ENCODE measurements at places on chromosomes 12 and 14.

- no peak for DNase-seq
Measured at GRCh38 chr14:74785056-74785613, 22.0 kb downstream of the YLPM1 start.

GRCh38 chr12:101619026-101619786 is 24.4 kb downstream of the MYBPC1 start:
- DNase-seq, result no peak

GRCh38 chr14:91889477-91890211 is 22.3 kb upstream of the TC2N start:
- DNase-seq, result no peak

- DNase-seq, result no peak
Measured at GRCh38 chr14:101969481-101969880, 5.1 kb downstream of the DYNC1H1 start.

DNA sequence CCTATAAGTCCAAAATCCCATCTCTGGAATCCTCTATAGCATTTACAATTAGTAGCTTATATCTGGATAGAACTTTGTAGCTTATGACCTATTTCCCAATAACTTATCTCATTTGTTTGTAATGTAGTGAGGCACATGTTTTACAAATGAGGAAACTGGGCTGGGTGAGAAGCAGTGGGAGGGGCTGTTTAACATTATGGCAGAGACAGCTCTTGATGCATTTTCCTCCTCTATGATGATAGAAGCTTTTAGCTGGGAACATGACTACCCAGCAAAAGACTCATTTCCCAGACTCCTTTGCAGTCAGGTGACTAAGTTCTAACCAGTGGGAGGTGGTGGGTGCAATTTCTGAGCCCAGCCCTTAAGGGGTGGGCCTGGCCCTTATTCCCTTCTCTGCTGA is 179.7 kb downstream of the TTC8 start:
- no peak for DNase-seq

GRCh38 chr12:5188472-5188871 is 144.8 kb downstream of the KCNA5 start:
- DNase-seq, result no peak

DNA sequence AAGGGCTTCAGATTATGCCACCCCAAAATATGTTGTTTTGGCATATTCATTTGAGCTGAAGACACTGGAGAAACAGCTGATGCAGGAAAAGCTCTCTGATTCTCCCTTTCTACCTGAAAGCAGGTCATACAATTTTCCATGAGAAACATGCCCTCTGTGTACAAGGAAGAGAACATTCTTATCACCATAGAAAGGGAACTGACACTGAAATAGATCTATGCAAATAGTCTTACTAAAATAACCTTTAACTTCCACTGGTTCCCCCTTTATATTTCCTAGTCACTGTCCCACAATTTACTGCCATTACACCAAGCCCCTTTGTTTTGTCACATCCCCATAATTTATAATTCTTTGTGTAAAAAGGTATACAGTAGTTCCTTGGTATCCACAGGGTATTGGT is 9.6 kb upstream of the PHC1 start:
- DNase-seq, result no peak

DNA sequence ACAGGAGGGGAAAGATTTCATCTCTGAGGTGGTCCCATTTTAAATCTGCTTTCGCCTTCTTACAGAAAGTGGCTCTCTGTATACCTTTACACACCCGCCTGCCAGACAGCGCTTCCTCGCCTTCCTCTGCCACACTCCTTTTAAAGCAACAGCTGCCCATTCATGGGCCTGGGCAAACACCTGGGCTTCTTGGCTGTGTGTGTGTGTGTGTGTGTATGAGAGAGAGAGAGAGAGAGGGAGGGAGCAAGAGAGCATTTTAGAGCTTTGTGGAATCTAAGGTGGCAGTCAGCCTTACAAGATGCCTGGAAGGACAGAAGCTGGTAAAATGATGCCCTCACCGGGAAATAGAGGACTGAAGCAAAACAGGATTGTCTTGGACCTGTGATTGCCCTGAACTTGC is 20.0 kb downstream of the PTHLH start:
- DNase-seq, result no peak

- no peak for DNase-seq
Measured at GRCh38 chr14:60657456-60658210, 8.4 kb upstream of the SIX1 start.
